ENCODE measurements at places on chromosomes 12 and 14. TPM values are rescaled to one million over a fixed set of nuclear protein-coding genes. Genes with fewer than 3 reads are reported as not detected.

KDM2B gene
- total RNA-seq = 53.7 TPM

LRRIQ1 gene
- not detected for total RNA-seq

KCNK10 gene
- total RNA-seq = not detected

DNA sequence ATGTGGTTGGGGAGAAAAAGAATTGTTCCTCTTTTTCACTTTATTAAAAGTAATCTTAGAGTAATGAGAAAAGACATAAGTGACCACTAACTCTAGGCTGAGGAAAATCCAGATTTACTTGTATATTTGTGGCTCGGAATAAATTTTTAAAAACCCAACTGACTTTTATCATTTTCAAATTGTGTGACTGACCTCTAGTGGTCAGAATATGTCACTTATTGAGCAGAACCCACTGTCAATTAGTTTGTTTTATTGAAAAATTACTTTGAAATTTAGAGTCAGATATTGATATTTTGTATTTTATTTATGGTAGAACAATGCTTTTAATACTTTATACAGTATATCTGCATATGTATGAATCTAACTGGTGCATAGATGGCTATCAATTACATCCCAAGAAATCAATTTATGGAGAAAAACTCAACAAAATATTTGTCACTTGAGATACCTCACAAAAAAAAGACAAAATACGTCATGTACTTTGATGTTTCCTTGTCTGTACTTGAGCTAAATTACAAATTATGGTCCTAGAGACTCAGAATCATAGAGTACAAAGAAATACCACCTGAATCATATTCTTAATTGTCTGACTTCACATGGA is 229.4 kb downstream of the CNTN1 start:
- no peak for DNase-seq

DNA sequence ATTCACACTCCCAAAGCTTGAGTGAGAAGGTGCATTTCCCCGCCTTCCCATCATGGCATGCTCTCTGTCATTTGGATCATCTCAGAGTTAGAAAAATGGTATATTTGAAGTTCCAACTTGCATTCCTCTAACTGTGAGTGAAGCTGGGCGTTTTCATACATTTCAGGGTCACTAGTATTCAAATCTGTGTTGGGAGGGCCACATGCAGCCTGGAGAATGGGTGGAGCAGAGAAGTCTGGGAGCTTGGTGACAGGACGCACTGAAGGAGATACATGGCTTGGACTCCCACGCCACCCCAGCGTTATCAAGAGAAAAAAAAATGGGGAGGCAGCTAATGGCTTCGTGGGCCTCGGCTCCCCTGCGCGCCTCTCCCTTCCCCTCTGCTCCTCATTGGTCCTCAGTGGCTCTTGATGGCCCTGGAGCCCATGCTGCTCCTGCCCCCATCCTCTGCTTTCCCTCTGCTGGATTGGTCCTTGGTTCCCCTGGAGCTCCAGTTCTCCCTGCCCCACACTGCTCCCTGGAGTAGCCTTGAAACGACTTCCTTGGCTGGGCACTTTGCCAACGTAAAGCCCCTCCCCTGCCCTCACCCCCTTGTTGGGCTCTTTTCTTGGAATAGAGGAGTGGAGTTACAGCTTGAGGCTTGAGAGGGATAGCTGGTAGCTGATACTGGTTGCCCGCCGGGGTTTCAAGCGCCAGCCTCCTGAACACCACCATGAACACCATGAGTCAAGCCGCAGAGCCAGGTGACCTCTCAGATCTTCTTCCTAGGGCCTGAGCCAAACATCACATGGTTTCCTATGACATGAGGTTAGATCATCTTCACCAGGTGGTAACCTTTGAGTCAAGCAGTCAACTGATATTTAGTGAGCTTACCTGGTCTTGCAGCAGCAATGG is 139.6 kb downstream of the PRKCH start:
- DNase-seq = no peak

DNA sequence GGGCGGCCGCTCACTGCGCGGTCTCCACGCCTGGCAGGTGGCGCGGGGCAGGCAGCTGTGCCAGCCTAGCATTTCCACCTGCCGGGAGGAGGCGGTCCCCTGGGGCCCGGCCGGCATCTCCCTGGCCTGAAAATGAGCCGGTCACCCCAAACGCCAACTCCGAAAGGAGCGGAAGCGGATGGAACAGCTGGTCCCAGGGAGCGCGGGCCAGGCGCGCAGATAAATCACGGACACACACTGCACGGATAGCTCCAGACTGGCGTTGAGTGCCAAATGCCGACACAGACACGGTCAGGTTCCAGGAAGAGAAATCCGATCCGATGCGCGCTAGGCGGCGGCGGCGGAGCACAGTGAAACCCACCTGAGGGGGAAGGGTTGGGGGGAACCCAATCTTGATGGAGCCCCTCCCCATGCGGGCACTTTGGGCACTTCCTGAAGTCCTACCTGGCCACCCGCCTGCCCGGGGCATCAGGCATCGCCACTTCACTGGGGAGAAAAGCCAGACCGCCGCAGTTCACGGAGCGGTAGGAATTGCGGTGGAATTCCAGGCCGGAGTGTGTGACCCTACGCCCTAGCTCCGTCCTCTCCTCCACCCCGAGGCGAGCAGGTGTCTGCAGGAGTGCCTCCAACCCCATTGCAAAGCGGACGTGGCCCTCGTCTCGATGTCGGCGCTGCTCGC is 624 bp upstream of the PLEKHD1 start:
- DNase-seq = no peak

- no peak for DNase-seq
Observed at GRCh38 chr12:67939611-67940010, 49.6 kb upstream of the IFNG-AS1 start.

DNA sequence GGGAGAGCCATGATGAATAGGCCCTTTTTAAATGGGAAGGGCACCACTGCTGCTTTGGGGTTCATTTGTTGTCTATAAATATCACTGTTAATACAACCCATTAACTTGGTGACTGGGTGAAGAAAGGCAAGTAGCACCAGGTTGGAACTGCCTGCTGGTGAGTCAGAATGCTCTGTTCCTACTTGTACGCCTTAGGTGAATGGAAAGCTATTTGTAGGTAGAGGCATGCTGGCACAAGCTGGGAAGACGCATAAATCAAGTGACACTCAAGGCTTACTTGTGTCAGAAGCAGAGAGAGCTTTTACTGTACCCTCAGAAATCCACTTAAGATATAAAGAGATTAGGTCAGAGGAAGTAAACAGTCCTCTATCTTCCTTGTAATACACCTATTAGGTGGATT is 142.5 kb downstream of the TMX1 start:
- DNase-seq = no peak

GRCh38 chr12:124359671-124360581 is 65.0 kb downstream of the RFLNA start:
- peak; percentile 94 for DNase-seq
